ENCODE measurements at places on chromosomes 4 and X. TPM values are rescaled to one million over a fixed set of nuclear protein-coding genes. Genes with fewer than 3 reads are reported as not detected.

TRAM1L1 gene
- 3.9 TPM for total RNA-seq

VSIG4 gene
- not detected for total RNA-seq

DLG3 gene
- total RNA-seq, result 19.8 TPM

TSPYL2 gene
- total RNA-seq, result 8.8 TPM

SPANXN4 gene
- not detected for total RNA-seq

GPR78 gene
- not detected for total RNA-seq

GRK4 gene
- 1.6 TPM for total RNA-seq

SLC26A1 gene
- not detected for total RNA-seq

TRIM2 gene
- total RNA-seq, result 21.1 TPM

SOX3 gene
- 0.15 TPM for total RNA-seq

DCHS2 gene
- under 0.01 TPM for total RNA-seq

CT45A1 gene
- total RNA-seq, result not detected

RNF128 gene
- 0.17 TPM for total RNA-seq

NFXL1 gene
- 5.6 TPM for total RNA-seq

KLB gene
- not detected for total RNA-seq

GPRIN3 gene
- total RNA-seq, result under 0.01 TPM

MAGEC2 gene
- not detected for total RNA-seq

HPGD gene
- total RNA-seq, result not detected

SPIN2A gene
- 0.15 TPM for total RNA-seq

UGT2B7 gene
- total RNA-seq, result not detected

KDR gene
- total RNA-seq, result 0.74 TPM

SLC38A5 gene
- total RNA-seq, result 63.6 TPM

ADAM29 gene
- not detected for total RNA-seq

C4orf50 gene
- total RNA-seq, result not detected

SCOC gene
- total RNA-seq, result 36.0 TPM

PASD1 gene
- total RNA-seq, result not detected

SLC2A9 gene
- 0.17 TPM for total RNA-seq

EREG gene
- 5.9 TPM for total RNA-seq

PNMA6A gene
- total RNA-seq, result 1.8 TPM

AGTR2 gene
- total RNA-seq, result not detected

ERCC6L gene
- total RNA-seq, result 7.4 TPM

XK gene
- total RNA-seq, result 0.15 TPM

HAUS3 gene
- 6.5 TPM for total RNA-seq

CWH43 gene
- total RNA-seq, result not detected

UBE2D3 gene
- total RNA-seq, result 370 TPM

FRMPD3 gene
- under 0.01 TPM for total RNA-seq

TBC1D8B gene
- 4.5 TPM for total RNA-seq

HMX1 gene
- total RNA-seq, result not detected

MAGED4B gene
- total RNA-seq, result 36.6 TPM

FGFBP2 gene
- total RNA-seq, result not detected

MXD4 gene
- total RNA-seq, result 58.1 TPM

DCAF4L1 gene
- total RNA-seq, result not detected

GLOD5 gene
- not detected for total RNA-seq

OTUD6A gene
- total RNA-seq, result not detected

ADGRG4 gene
- not detected for total RNA-seq

VEGFC gene
- total RNA-seq, result 23.2 TPM

MTNR1A gene
- total RNA-seq, result not detected

ZNF732 gene
- total RNA-seq, result 1.0 TPM

TMEM128 gene
- 18.3 TPM for total RNA-seq

EGFL6 gene
- total RNA-seq, result 0.15 TPM

WAS gene
- 0.17 TPM for total RNA-seq

CFAP99 gene
- not detected for total RNA-seq

TMEM144 gene
- 1.2 TPM for total RNA-seq

SPON2 gene
- total RNA-seq, result 321 TPM

FGFR3 gene
- 0.84 TPM for total RNA-seq

FGF16 gene
- total RNA-seq, result 0.15 TPM

NPNT gene
- not detected for total RNA-seq

SPANXN3 gene
- total RNA-seq, result not detected

UGT2A3 gene
- not detected for total RNA-seq

PAGE2 gene
- total RNA-seq, result not detected
